Aorta (tissue), 5 donors: ENCODE measurements at places on chromosomes 7 and 10. TPM values are rescaled to one million over a fixed set of nuclear protein-coding genes. Genes with fewer than 3 reads are reported as not detected.

VSTM4 gene
- total RNA-seq = 34.2 TPM

NRG3 gene
- 0.87 TPM for total RNA-seq

CPA2 gene
- 1.0 TPM for total RNA-seq

FAM237B gene
- total RNA-seq = not detected

CCL26 gene
- 1.9 TPM for total RNA-seq

TMEM213 gene
- total RNA-seq = not detected

PIP gene
- total RNA-seq = not detected

DNA sequence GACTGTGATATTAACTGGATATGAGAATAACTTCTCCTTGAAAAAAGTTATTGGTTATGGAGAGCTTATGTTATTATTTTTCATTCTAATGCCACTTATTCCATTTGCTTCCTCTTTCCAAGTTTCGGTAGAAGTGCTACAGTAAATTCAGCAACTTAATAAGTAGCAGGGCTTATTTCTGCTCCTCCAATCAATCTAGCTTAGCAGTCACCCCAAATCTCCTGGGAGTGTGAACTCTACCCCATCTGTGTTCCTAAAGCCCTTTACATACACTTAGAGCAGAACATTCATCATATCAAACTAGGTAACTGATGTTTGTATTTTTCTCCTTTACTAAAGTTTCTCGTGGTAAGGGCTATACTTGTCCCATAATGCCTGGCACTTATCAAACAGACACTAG, 8.7 kb downstream of the ARL3 start:
- H3K4me3 ChIP-seq = no peak overlapping the region
- no peaks in the 10 kb centered on the region for H3K36me3 ChIP-seq
- H3K27ac ChIP-seq = no peak overlapping the region
- DNase-seq = no peak

- DNase-seq = no peak
- no peaks in the 10 kb centered on the region for H3K27me3 ChIP-seq
- H3K4me1 ChIP-seq = no peaks in the 10 kb centered on the region
Measured at GRCh38 chr10:131314799-131315198, 3.3 kb upstream of the TCERG1L start.

DNA sequence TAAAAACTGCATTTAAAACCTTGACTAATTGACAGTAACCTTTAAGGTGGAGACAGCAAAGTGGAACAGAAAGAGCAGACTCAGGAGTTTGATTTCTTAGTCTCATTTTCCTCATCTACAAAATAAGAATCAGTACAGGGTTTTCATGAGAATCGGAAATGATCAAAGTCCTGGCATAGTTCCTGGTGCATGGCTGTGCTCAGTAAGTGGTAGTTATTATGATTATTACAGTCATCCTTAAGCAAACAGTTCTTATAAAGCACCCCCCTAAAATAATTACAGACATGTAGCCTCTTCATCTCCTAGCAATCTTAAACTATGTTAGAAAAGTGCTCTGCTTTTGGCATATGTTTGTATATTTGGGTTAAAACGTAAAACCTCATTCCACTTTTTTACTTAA, 18.0 kb downstream of the NEBL start:
- no peak overlapping the region for H3K27ac ChIP-seq
- no peak for DNase-seq
- no peaks in the 10 kb centered on the region for H3K4me1 ChIP-seq
- H3K4me3 ChIP-seq = no peak overlapping the region
- no peaks in the 10 kb centered on the region for H3K36me3 ChIP-seq

DNA sequence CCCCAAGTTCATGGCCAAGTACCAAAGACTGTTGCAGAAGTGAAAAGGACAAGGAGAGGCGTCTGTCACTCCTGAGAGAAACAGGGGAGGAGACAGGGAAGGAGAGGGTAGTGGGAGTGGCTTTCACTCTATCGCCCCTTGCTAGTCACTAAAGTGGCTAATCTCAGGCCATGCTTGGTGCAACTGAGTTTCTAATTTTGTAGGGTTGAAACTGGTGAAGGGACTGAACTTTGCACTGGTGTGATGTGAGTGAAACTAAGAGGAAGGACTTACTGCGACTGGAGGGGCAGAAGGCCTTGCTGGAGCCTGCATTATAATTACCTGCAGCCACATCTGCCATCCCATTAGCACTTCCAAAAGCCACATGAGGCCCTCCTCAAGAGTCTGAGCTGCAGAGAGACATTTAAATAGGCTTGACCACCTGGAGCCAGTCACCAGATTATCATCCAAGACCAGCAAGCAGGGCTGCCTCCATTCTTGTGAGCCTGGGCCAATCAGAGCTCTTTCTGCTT, 107.2 kb upstream of the EEPD1 start:
- H3K27me3 ChIP-seq = no peaks in the 10 kb centered on the region
- no peak overlapping the region for H3K4me3 ChIP-seq
- H3K36me3 ChIP-seq = no peaks in the 10 kb centered on the region
- peaks cover 10% of the 10 kb centered on the region for H3K4me1 ChIP-seq
- H3K27ac ChIP-seq = no peak overlapping the region

GRCh38 chr7:150994141-150994837, 3.5 kb downstream of the NOS3 start:
- H3K27ac ChIP-seq = no peak overlapping the region
- DNase-seq = no peak
- H3K4me3 ChIP-seq = no peak overlapping the region

- no peak overlapping the region for H3K4me3 ChIP-seq
- H3K27me3 ChIP-seq = no peaks in the 10 kb centered on the region
- no peaks in the 10 kb centered on the region for H3K4me1 ChIP-seq
- no peaks in the 10 kb centered on the region for H3K36me3 ChIP-seq
Measured at GRCh38 chr7:2614631-2615330, 17.0 kb upstream of the TTYH3 start.

GRCh38 chr7:6252748-6253147, 19.7 kb downstream of the CYTH3 start:
- H3K27ac ChIP-seq = no peak overlapping the region
- no peak overlapping the region for H3K4me3 ChIP-seq
- H3K27me3 ChIP-seq = no peaks in the 10 kb centered on the region
- DNase-seq = no peak
- H3K36me3 ChIP-seq = no peaks in the 10 kb centered on the region

DNA sequence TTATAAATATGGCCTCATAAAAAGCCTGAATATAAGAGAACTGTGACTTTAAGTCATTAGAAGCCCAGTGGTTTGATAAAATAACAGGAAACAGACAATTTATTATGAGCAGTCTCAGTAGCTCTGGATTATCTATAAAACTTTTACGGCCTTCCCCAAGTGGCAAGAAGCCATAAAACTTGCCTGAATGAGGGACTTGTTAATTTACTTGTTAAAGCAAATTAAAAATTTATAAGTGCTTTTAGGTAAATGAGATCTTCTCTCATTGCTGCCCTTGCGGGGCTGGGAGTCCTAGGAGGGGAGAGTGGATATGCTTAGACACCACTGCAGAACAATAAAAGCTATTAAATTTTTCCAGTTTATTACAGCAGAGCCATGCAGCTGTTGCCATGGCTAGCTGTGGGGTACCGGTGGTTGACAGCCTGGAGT, 499.9 kb downstream of the AUTS2 start:
- H3K27ac ChIP-seq = no peak overlapping the region
- H3K27me3 ChIP-seq = no peaks in the 10 kb centered on the region
- no peaks in the 10 kb centered on the region for H3K36me3 ChIP-seq
- no peak for DNase-seq
- no peak overlapping the region for H3K4me3 ChIP-seq

GRCh38 chr10:88278912-88279311, 304.2 kb downstream of the RNLS start:
- no peaks in the 10 kb centered on the region for H3K4me1 ChIP-seq
- H3K4me3 ChIP-seq = no peak overlapping the region
- no peaks in the 10 kb centered on the region for H3K36me3 ChIP-seq
- H3K27ac ChIP-seq = no peak overlapping the region
- no peaks in the 10 kb centered on the region for H3K27me3 ChIP-seq
- no peak for DNase-seq

DNA sequence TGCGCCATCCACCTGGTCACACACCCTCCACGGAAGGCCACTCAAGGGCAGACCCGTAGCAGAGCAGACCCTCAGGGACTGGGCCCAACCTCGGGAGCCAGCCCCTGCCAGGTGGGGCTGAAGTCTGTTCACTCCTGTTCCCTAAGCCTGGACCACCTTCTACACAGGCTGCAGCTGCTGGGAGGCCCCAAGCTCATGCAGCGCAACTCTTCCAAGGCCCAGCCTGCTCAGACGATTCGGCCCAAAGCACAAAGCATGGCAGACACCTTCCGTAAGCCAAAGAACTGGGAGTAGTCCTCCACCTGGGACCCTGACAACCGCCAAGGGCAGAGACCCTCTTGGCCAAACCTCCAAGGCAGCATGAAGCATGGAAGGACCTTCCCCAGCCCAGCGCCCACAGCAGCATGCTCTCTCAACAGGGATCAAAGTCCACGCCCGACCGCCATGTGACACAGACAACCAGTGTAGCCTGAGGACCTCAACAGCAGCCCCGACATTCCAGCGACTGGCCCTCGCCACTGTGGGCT, 11.5 kb downstream of the SHH start:
- H3K27me3 ChIP-seq = no peaks in the 10 kb centered on the region
- no peak overlapping the region for H3K27ac ChIP-seq
- no peaks in the 10 kb centered on the region for H3K36me3 ChIP-seq
- DNase-seq = peak; percentile 33

DNA sequence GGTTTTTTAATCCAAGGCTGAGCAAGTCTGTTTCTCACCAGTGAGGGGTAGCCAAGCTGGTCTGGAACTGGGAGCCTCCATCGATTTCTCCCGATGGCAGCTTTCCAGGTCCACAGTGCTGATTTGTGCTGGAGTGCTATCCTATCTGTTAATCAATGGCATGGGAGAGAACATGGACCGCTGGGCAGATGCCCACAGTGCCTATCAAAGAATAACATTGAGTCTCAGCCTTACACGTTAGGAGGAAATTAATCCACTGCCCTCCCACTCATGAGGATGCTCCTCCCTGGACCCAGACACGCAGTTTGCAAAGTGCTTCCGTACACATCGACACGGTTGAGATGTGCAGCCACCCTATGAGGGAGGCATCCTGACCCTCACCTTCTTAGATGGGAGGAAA, 36.0 kb upstream of the CUX1 start:
- H3K4me1 ChIP-seq = no peaks in the 10 kb centered on the region
- no peaks in the 10 kb centered on the region for H3K27me3 ChIP-seq
- no peaks in the 10 kb centered on the region for H3K36me3 ChIP-seq
- H3K27ac ChIP-seq = no peak overlapping the region
- H3K4me3 ChIP-seq = no peak overlapping the region

- no peaks in the 10 kb centered on the region for H3K36me3 ChIP-seq
- no peak overlapping the region for H3K4me3 ChIP-seq
- no peak for DNase-seq
- no peak overlapping the region for H3K27ac ChIP-seq
- no peaks in the 10 kb centered on the region for H3K27me3 ChIP-seq
Measured at GRCh38 chr10:4581929-4582328, 244.1 kb upstream of the AKR1E2 start.

DNA sequence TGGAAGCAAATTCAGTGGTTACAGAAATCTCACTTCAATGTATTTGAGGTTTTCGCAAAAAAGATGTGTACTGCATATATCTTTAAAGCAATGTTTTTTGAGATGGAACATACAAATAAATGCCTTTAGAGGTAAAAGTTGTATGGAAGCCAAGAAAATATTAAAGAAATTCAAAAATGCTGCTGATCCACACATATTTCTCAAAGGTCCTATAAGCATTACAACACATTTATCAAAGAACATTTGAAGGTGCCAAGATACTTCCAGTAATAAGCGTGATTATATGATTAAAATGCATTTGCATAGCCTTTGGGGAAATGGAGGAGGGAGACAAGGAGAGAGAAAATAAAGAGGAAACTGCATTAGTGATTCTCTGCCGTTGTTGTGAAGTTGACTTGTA, 260.1 kb downstream of the BICC1 start:
- no peak for DNase-seq
- no peak overlapping the region for H3K27ac ChIP-seq
- no peak overlapping the region for H3K4me3 ChIP-seq
- H3K4me1 ChIP-seq = peaks cover 3% of the 10 kb centered on the region
- H3K36me3 ChIP-seq = no peaks in the 10 kb centered on the region
- H3K27me3 ChIP-seq = no peaks in the 10 kb centered on the region

GRCh38 chr10:86553213-86553612, 31.6 kb upstream of the WAPL start:
- H3K4me3 ChIP-seq = no peak overlapping the region
- no peaks in the 10 kb centered on the region for H3K27me3 ChIP-seq
- no peak overlapping the region for H3K27ac ChIP-seq
- no peaks in the 10 kb centered on the region for H3K36me3 ChIP-seq

DNA sequence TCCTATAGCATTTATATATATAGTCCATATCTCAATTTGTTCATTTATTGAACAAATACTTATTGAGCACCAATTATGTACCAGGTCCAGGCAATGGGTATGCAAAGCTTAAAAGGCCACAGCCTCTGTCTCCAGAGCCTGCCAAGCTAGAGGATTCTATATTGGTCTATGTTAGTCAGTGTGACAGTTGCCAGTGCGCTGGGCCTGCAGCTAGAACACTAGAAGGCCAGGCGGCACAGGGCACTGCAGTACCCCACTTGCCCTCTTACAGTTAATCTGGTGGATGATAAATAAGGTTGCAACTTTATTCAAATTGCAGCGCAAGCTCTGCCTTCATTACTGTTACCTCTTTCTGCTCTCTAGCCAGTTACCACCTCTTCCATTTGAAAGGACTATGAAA, 68.8 kb downstream of the PPP1R3C start:
- H3K27ac ChIP-seq = no peak overlapping the region
- H3K36me3 ChIP-seq = no peaks in the 10 kb centered on the region
- no peak for DNase-seq

DNA sequence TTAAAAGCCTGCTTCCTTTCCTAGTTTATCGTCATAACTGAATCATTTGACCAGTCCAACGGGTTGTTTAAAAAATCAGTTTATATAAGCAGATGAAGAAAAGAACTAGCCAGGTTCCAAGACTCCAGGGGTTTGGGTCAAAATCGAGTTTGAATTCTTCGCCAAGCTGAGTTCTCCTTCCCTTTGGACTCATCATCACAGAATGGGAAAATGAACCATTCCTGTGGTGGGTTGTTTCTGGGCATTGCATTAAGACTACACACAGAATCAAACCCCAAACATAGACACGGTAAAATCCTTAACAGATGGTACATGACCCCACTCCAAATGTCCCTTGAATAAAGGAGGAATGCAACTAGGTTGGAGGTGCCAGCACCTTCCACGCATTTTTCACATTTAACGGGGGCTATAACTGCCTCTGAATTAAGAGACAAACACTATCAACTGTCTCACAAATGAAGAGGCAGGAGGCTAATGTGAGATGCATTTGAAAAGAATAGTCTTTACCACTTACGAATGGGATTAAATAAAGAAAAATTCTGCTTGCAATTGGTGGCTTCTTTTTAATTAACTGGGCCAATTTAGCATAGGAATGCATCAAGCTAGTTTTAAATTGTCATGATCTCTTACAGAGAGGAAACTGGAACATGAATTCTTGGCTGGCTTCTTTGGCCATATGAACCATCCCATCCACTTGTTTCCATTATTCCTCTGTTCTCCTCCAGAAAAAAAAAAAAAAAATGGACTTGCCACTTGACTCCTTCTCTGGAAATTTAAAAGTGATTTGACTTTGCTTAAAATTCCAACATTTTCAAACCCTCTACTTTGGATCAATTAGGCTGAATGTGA, 61.1 kb downstream of the CHST15 start:
- no peak overlapping the region for H3K27ac ChIP-seq
- no peaks in the 10 kb centered on the region for H3K4me1 ChIP-seq
- DNase-seq = no peak
- no peaks in the 10 kb centered on the region for H3K36me3 ChIP-seq
- no peaks in the 10 kb centered on the region for H3K27me3 ChIP-seq
- H3K4me3 ChIP-seq = no peak overlapping the region
